Osteocyte (in vitro differentiated cells): ENCODE measurements at places on chromosomes 4 and X. TPM values are rescaled to one million over a fixed set of nuclear protein-coding genes. Genes with fewer than 3 reads are reported as not detected.

- DNase-seq = no peak
Observed at GRCh38 chr4:58665649-58666048, 1555.5 kb upstream of the IGFBP7 start.

The TMSB15A gene
- total RNA-seq = 5.9 and 6.6 TPM in 2 replicates

The IQSEC2 gene
- total RNA-seq = 8.1 and 8.8 TPM in 2 replicates

DNA sequence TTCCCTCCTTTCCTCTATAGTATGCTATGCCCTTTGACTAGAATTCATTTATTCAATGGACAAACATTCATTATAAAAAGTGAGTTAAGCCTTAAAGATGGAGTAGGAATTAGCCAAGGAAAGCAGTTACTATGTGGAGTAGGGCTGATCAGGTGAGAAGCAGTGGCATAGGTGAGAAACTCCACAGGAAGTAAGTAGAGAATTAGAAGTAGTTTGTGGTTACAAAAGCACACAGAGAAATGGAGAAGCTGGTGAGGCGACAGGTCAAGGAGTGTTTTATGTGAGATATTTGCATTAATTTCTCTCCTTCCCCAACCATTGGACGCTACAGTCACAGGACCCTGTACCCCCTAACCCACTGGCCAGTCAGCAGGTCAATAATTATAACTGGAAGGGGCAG is 30.6 kb downstream of the SETD7 start:
- no peak for DNase-seq

DNA sequence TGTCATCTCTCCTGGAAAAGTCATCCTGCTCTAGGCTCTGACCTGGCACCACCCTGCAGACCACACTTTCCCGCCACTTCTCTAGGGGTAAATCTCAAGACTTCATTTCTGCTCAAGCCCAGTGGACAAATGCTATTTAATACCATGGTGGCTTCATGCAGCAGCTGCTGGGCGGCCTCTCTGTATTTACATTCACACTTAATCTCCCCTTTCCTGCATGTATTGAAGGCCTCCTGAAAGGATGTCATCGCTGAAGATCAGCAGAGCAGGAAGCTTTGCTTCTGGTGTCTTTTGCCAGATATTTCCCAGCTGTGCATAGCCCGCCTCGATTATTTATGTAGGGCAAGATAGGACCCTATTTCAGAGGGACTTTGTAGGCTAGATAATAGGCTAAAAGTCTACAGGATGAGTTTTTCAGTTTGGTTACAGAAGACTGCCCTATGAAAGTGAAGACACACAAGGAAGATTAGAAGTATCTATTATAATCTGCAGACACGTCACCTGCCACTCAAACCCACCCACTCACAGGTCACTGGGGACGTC is 17.2 kb downstream of the PROM1 start:
- DNase-seq = no peak

The GYPE gene
- total RNA-seq = not detected in 2 replicates

The SPANXC gene
- not detected in 2 replicates for total RNA-seq

The GAGE12H gene
- total RNA-seq = not detected in 2 replicates

The SPIN3 gene
- total RNA-seq = 13.3 and 13.9 TPM in 2 replicates

The TCEAL5 gene
- not detected in 2 replicates for total RNA-seq

GRCh38 chrX:22249371-22249770 is 23.3 kb upstream of the CBLL2 start:
- DNase-seq = no peak

DNA sequence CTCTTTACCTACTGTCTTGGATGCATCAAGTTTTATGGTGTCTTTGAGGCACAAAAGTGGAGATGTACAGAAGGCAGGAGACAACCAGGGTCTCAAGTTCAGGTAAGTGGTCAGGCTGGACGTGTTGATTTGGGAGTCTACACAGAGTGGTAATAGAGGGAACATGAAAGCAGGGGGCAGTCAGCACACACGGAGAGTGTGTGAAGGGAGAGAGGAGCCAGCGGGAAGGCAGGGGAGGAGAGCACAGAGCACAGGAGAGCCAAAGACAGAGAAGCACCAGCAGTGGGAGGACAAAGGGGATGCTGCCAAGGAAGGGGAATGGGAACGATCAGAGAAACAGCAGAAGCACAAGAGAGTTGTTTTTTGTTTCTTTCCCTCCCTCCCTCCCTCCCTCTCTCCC is 32.9 kb downstream of the TMEM150C start:
- DNase-seq = no peak

DNA sequence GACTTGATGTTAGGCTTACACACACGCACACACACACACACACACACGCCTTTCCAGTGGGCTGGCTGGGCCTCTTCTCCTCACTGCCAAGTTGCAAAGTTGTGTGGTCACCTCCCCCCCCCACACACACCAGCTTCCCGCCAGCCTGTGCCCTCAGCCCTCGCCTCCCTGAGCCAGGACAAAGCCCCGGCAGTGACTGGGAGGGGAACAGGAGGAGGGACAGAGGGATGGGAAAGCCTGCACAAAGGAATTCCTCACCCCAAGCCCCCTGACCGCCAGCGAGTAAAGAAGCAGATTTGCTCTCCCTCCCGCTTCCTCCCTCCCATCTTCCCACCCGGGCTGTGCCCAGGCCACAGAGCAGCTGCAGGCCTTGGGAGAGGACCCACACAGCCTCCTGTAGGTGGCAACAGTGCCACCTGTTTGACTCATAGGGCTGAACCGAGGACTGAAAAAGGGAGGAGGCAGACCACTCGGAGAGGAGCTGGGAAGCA is at the start of gene GDPD2:
Gene GDPD2 (plus strand): TSS at position 464 of the 491 bp plus-strand sequence. CDS start 1,671 bp downstream, outside the sequence.
- DNase-seq = no peak

The EGFL6 gene
- not detected in 2 replicates for total RNA-seq

The VGLL1 gene
- total RNA-seq = not detected in 2 replicates

The FGFR3 gene
- 6.4 and 6.9 TPM in 2 replicates for total RNA-seq

DNA sequence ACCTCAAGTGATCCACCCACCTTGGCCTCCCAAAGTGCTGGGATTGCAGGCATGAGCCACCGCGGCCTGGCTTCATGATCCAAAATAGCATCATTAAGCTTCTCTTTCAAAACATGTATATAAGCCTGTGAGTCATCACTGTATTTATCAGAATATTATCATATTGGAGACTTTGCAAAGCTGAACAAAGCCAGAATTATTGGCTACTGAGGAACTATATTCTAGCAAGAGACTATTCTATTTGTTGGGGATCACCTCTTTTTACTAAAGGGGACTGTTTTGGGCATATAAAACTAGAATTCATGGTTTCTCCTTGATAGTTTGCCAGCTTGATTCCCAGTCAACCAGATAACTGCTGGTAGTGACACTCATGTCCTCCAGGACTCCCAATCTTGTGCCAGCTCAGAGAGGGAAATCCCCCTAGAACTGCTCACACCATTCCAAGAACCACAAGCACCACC is 40.1 kb downstream of the TET2 start:
- no peak for DNase-seq

- DNase-seq = no peak
Observed at GRCh38 chr4:147814376-147814775, 82.5 kb downstream of the ARHGAP10 start.

- no peak for DNase-seq
Observed at GRCh38 chrX:50635817-50636365, 165.3 kb upstream of the DGKK start.

DNA sequence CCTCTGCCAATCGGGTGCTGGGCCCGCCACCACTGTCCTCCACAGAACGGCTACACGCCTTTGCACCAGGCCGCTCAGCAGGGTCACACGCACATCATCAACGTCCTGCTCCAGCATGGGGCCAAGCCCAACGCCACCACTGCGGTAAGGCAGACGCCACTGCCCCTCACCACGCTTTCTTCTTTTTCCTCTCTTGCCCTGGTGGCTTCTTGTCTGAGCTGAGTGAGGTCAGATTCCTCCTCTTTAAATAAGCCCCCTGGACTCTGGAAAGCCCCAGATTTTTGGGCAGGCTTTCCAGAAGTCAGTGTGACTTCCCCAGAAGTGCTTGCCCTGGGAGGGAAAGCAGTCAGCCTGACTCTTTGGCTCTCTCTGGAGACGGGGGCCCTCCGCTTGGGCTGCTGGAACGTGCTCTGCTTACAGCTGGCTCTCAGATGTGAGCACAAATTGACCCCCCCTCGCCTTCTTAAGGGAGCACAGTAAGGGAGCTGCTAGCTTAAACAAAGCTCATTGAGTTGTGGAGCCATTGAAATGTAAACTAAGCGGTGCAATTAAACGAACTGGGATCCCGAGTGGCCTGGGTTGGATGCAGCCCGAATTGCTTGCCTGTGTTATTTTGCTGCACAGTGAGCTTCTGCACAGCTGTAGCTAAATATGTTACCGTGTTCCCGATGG is 243.1 kb downstream of the ANK2 start:
- DNase-seq = no peak

DNA sequence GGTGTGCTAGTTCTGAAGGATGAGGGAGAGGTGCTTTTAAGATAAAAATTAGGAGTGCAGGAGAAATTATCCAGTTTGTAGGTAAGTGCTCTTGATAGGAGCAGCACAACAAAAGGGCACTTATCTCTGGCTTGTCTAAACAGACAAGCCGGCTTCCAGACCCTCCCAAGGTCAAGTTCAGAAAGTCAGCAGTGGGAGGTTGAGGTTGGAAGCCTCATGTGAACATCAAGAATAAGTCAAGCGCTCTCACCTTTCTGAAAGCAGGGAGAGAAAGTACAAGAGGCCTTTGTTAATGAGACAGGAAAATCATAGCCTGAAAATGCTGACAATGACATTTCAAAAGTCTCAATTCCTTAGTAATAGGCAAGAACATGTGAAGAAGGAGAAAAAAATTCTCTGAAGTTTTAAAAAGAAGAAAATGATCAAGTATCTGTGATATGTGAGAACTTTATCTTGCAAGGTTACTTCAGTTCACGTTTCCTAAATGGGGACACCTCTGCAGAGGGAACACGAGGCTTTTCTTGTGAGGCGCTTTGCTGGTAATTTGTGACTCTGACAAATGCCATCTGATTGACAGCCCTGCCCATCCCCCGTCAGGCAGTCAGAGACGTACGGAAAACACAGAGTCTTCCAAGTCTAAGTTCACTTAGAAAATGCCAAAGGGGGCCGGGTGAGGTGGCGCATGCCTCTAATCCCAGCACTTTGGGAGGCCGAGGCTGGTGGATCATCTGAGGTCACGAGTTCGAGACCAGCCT is 62.2 kb downstream of the TIGD2 start:
- no peak for DNase-seq

DNA sequence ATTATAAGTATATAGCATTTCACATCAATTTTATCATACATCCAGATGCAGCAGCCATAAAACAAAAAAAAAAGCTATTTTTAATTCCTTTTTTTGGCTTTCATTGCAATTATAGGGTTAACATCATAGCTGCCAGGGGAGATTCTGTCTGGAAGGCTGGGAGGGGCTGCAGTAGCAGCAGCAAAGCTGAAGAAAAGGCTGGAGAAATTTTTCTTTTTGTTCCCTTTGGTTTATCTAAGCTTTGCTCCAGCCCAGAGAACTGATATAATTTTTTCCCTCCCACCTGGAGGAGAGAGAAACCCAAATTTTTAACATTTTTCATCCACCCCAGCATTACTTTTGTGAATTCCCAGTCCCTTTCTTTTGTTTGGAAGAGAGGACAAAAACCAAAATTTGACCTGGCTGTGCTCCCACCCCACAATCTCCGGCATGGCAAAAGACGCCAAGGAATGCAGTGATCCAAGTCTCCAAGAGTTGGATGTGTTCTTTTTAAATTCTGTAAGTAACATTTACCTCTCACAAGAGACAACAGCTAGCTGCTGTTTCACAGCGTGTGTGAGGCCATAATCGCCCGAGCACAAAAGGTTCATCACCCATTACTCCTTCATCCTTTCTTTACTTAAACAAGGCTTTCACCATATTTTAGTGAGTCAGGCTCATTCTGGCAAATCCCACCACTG is 25.1 kb upstream of the FAM156A start:
- no peak for DNase-seq

The FGF16 gene
- not detected in 2 replicates for total RNA-seq

The ATP5ME gene
- 261 and 271 TPM in 2 replicates for total RNA-seq

GRCh38 chrX:52509916-52510315 is 6.9 kb downstream of the XAGE1B start:
- DNase-seq = no peak

DNA sequence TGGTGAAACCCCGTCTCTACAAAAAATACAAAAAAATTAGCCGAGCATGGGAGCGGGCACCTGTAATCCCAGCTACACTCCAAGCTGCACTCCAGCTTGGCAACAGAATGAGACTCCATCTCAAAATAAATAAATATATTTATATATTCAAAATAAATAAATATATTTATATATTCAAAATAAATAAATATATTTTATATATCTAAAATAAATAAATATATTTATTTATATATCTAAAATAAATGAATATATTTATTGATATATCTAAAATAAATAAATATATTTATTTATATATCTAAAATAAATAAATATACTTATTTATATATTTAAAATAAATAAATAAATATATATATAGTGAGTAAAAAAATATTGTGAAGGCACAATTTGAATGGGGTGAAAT is 63.4 kb upstream of the EXOC1L start:
- DNase-seq = no peak
